ENCODE measurements at places on chromosomes 2 and 18.

- peak; percentile 37 for DNase-seq
Measured at GRCh38 chr18:6039055-6039454, 143.7 kb upstream of the TMEM200C start.

DNA sequence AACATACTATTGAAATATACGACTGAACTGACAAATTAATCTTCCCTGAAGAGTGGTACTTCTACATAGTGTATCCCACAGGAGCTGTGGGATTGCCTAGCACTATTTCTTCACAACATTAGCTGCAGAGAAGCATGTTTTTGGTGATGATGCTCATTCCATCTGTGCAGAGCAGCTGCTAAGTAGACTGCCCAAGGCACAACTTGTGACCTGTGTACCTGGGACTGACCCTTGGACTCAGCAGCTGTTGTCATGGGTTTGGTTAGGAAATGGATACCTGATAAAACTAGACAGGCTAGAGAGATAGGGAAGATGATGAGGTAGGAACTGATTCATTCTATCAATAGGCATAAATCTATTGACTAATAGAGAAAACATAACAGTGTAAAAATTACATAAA lies 1204.0 kb downstream of the DSC3 start:
- DNase-seq: no peak

GRCh38 chr2:27227501-27227900 lies 10.3 kb downstream of the CAD start:
- no peak for DNase-seq

- peak; percentile 95 for DNase-seq
Measured at GRCh38 chr2:69298261-69298660, 88.8 kb downstream of the GFPT1 start.

GRCh38 chr2:208565690-208566416 lies 159.3 kb downstream of the PTH2R start:
- no peak for DNase-seq

DNA sequence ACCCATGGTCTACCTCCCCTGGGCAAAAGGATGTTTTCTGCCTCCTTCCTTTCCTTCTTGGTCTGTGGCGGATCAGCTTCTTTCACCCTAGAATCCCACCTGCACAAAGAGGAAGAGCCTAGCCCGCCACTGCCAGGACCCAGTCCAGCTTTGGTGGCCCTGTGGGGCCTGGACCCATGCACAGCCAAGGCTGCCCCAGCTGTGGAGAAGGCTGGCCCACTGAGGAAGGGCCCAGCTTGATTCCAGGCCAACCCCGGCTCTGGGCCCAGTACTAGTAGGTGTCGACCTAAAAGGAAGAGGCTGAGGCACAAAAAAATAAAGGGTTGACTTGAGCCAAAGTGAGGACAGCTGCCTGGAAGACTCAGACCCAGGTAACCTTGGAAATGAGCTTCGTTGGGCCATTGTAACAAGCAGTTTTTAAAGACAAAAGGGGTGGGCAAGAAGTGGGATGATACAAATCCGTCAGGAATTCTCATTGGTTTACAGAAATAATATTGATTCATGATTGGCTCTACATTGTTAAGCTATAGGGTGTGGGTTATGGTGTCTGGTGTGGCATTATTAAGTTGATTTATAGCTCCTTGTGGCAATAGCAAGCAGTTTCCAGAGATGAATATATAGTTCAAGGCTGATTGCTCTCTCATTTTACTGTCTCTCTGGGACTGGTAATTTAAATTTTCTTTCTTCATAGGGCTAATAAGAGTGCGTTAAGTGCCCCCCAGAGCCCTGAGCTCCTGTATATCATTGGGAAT lies 29.8 kb upstream of the MAL start:
- DNase-seq: no peak

DNA sequence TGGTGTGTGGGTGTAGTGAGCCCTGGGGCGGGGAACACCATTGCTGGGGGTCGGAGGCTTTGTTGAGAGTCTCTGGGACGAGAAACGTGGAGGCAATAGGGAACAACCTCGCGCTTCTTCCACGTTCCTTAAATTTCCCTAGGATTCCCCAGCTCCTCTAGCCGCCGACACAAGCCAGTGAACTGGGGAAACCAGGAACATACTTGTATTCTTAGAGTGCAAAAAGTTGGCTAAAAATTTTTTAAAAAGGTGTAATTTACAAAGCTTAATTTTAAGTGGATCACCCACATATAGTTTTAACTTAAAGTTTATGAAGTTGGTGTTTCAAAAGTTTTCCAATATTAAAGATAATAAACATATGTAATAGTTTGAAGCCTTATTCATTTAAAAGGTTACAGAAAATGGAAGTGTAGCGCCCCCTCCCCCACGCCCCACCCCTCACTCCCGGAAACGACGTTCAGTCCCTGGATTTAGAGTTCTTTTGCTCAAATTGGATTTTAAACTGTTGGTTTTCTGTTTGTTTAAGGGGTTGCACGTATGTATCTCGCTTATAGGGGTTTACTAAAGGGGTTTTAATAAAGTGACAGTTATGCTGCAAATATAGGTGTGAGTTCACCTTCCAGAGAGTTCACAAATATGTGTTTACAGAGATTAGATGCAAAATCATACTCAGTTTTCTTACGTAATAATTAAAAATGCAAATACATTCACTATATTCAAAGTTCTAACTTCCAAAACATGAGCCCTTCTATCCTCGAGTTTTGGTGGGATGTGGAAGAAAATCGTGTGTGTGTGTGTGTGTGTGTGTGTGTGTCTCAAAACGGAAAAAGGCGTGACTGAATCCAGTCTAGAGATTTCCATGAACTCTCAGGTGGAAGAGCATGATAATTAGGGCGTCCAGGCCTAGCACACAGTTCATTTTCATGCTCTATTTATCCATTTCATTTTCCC lies 872 bp downstream of the DSG2 start:
- DNase-seq: no peak

- DNase-seq: no peak
Measured at GRCh38 chr18:74264303-74265020, 27.3 kb downstream of the CYB5A start.

DNA sequence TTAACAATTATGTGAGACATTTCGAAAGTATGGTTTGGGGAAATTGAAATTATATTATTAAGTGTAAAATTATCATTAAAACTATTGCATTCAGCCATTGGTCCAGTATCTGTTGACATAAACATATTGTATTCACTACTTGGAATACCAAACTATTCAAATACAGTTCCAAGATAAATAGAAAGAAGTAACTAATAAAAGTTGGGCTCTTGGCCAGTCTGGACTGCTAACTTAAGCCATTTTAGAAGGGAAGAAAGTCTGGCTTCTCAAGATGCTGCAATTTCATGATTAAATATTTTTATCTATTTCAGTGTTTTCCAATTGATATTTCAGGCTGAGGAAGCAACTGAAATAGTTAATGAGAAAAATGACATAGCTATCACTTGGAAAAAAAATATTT lies 109.8 kb upstream of the CHRNA1 start:
- peak; percentile 50 for DNase-seq

- no peak for DNase-seq
Measured at GRCh38 chr18:30623401-30624065, 419.0 kb downstream of the DSC3 start.

DNA sequence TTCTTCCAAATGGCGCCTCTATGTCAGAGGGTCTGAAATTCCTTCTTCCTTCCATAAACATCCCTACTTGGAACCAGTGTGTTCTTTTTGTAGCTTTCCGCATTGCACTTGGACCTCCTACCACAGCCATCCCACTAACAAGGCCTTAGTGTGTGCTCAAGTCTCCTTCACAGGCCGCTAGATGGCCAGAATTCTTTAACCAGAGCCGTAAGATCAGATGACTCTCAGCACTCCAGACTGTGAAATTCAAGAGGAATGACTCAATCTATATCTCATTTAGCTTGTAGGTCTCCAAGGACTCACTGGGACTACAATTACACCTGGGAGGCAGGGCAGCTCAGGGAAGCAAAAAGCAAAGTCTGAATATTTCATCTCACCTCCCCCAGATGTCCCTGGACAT lies 298.9 kb downstream of the EIPR1 start:
- DNase-seq: no peak

DNA sequence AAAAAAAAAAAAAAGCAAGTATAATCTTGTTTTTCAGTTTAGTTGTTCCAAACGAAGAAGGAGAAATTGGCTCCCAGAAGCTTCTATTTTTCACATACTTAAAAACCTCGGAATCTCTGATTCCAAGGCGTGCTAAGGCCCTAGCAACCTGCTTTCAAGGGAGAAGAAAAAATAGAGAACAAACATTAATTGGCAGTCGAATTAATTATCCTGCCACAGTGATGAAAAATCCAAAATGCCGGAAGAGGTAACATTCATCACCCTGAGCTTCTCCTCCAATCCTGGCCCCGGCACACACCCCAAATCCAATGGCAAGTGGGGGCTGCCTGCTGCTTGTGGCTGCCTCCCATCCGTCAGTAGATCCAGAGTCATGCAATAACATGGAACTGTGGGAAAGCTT lies 250.2 kb upstream of the CHAC2 start:
- DNase-seq: no peak

DNA sequence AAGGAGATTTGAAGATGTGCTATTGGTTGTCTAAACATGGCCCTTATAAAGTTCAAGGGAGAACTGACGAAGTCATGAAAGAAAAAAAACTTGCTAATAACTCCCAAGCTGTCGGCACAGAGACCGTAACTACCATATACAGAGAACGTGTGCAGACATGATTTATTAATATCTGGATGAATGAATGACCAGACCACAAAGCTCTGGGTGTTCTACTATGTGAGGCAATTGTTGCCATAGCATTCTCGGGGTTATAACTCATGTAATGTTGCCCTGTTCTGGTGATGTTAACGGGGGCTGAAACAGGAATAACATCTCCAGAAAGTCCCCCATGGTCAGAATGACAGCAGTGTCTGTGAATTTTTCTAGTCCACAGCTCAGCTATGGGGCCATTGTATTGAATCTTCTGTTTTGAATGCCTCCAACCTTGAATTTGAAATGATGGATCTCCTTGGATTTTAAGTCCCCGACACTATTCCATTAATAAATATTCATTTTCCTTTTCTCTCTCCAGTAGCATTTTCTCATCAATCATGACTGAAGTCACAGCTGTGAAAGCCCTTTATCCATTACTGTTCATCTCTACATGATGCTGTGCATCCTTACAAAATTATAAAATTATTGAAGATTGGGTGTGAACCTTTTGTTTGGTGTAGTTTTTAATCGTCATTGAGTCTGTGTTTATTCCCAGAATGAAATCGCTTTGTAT lies 483.4 kb upstream of the KLHL29 start:
- peak; percentile 1 for DNase-seq

GRCh38 chr2:28668880-28669279 lies 82.8 kb upstream of the PPP1CB start:
- no peak for DNase-seq

- DNase-seq: no peak
Measured at GRCh38 chr2:169365029-169365480, 2.7 kb upstream of the LRP2 start.

DNA sequence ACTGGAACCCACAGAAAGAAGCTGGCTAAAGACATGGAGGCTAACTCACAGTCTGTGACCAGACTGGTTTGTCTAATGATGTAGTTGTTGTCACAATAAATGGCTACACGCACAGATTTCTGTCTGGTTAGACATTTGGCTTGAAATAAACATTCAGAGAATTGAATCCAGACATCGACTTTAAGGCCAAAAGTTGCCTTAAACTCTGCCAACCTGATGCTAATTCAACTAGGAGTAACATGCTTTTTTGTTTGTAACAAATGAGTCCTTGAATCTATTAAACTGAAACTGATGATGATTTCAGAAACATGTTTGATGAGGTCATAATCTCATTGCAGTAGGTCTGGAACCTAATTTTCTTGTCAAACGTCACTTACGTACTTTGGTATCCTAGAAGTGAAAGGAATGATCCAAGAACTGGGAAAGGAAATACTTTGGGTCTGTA lies 123.8 kb downstream of the ERBB4 start:
- no peak for DNase-seq

- peak; percentile 97 for DNase-seq
Measured at GRCh38 chr18:9334329-9334972, at the start of gene TWSG1. TSS of gene TWSG1 (plus strand) at chr18:9334773. CDS start at chr18:9337230, 2,457 bp downstream.

GRCh38 chr2:241773511-241774418 lies 2.9 kb upstream of the GAL3ST2 start:
- no peak for DNase-seq

DNA sequence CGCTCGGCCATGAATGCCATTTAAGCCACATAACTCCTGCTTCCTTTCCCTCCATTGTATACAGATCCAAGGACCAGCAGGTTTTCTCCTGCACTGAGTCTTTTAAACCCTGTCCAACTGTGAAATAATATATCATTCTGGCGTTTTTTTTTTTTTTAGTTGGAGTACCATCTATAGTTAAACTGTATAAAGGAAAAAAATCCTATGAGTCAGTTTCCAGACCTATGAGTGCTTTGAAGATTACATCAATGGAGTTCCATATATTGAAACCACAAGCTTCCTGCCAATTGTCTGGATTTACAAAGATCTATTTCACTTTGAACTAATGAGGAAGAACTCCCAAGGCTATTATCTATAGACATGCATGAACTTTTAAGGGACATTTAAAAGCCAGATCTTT lies 2.4 kb upstream of the MALT1 start:
- DNase-seq: peak; percentile 62

DNA sequence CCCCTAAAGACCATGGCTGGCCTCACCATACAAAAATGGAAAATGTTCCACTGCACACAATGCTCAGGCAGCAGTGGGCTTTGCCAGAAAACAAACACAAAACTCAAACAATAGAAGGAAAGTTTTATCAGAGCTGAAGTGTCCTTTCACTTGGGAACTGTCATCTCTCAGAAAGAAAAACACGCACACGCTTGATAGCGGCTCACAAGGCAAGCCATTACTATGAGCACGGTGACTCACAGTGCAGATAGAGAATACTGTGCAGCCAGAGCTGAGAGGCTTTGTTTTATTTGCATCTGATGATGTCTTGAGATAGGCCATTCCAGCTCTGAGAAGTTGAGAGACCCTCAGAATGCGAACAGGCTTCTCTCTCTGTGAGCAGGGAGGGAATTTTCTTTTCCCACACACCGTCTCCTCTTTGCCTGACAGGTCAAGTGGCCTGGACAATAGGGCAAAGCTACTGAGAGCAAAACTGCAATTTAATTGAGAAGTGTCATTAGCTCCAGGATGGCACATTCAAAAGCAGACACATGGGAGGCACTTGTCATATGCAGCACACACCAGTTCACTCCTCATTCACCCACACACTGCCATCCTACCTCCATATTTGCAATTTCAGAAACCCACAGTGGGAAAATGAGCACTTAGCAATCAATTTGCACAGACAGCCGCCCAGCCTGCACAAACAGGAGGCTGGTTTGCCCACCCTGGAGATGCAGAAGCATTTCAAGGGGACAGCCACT lies 236.6 kb downstream of the SS18 start:
- no peak for DNase-seq

- no peak for DNase-seq
Measured at GRCh38 chr2:239516954-239517305, 116.1 kb upstream of the HDAC4 start.

- no peak for DNase-seq
Measured at GRCh38 chr2:74198023-74198460, 373 bp upstream of the MTHFD2 start.

- no peak for DNase-seq
Measured at GRCh38 chr2:2229626-2230432, 101.2 kb downstream of the MYT1L start.

- DNase-seq: no peak
Measured at GRCh38 chr2:2286592-2286991, 44.5 kb downstream of the MYT1L start.

- no peak for DNase-seq
Measured at GRCh38 chr18:37420315-37420880, 145.2 kb downstream of the CELF4 start.

- DNase-seq: no peak
Measured at GRCh38 chr2:172340394-172340793, 87.0 kb upstream of the ITGA6 start.
